Mucosa of descending colon (tissue), 3 donors: ENCODE measurements at places on chromosomes 7 and 10.

DNA sequence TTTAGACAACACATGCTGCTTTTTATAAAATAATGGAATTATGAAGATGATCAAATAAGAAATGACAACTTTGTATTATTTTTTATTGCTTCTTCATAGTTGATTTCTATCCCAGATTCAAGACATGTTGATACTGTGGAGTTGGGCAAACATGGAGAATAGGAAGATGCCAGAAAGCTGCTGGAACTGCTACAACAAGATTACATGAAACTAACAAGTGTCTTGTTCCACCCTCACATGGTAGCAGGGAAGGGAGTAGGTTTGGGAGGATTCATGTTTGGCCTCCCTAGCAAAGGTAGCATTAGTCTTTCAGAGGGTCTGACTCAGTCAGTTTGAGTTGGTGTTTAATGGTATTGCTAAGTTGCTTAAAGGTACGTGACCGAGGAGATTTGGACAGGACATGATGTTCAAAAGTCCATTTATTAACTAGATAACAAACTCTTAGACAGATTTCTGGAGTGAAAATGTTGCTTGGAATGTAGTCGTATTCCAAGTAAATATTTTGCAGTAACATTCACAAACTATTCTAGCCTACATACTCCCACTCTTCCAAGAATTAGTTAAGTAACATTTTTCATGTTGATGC is 33.1 kb downstream of the PRR15 start:
- DNase-seq = no peak

DNA sequence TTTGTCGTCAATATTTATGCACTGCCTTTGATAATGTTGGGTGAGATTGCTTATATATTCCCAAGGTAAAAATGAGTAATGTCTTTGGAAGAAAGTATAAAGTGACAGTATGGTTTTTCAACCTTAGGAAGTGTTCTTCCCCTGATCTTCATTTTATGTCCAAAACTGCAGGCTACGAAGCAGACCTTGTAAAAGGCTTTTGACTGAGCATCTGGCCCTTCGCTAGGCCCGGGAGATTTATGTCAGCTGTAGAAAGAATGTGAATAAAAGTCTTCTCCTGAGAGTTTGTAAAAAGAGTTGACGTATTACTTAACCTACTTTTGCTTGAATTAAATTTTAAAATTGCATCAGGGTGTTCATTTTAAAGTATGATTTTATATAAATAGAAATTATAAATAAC is 116.8 kb downstream of the CPED1 start:
- no peak for DNase-seq

- peak; percentile 76 for DNase-seq
Observed at GRCh38 chr7:148699024-148699781, 500 bp downstream of the CUL1 start.

- no peak for DNase-seq
Observed at GRCh38 chr10:3273966-3274365, 101.4 kb upstream of the PITRM1 start.

GRCh38 chr10:31778627-31779026 is 150.0 kb downstream of the ARHGAP12 start:
- no peak for DNase-seq

- no peak for DNase-seq
Observed at GRCh38 chr10:22481687-22482539, 136.6 kb downstream of the SPAG6 start.
